ENCODE measurements at places on chromosomes 7 and 10. TPM values are rescaled to one million over a fixed set of nuclear protein-coding genes. Genes with fewer than 3 reads are reported as not detected.

GRCh38 chr10:48391994-48392393 lies 85.5 kb downstream of the MAPK8 start:
- H3K4me3 ChIP-seq: no peak overlapping the region
- H3K4me1 ChIP-seq: peaks cover 20% of the 10 kb centered on the region
- no peaks in the 10 kb centered on the region for H3K27me3 ChIP-seq
- peak overlapping the region; percentile 35 for H3K27ac ChIP-seq

- no peaks in the 10 kb centered on the region for H3K27me3 ChIP-seq
- no peak overlapping the region for H3K27ac ChIP-seq
- no peaks in the 10 kb centered on the region for H3K4me1 ChIP-seq
Observed at GRCh38 chr7:133458688-133459087, 205.8 kb downstream of the EXOC4 start.

- H3K36me3 ChIP-seq: peaks cover 3% of the 10 kb centered on the region
- no peak overlapping the region for H3K27ac ChIP-seq
- no peak overlapping the region for H3K4me3 ChIP-seq
- no peaks in the 10 kb centered on the region for H3K4me1 ChIP-seq
- DNase-seq: no peak
Observed at GRCh38 chr7:149599636-149600206, 102.1 kb upstream of the ZNF746 start.

Gene ZNF804B
- total RNA-seq: not detected

Gene TSPAN12
- total RNA-seq: 7.4 TPM

DNA sequence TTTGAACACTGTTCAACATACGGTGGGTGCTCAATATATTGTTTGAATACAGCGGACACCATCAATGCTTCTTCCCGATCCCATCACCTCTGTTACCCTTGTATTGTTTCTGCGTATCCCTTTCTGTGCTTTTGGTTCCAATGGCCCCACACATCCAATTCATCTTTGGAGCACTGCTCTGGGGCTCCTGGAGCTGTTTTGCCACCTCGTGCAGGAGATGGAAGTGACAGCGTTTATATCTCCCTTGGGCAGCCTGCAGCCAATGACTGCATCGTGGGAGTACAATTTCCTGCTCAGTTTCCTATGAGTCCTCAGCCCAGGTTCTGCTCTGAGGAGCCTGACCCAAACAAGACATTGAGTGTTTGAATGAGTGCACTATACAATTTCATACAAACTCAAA lies 50.2 kb upstream of the PIK3CG start:
- no peak for DNase-seq
- no peak overlapping the region for H3K4me3 ChIP-seq
- no peaks in the 10 kb centered on the region for H3K36me3 ChIP-seq
- H3K27me3 ChIP-seq: no peaks in the 10 kb centered on the region
- H3K27ac ChIP-seq: no peak overlapping the region

Measured in HCT116 (cell line).